Fibroblast of skin of right biceps (primary cell): ENCODE measurements at places on chromosomes 2 and 18.

GRCh38 chr2:98455494-98455976 is 10.9 kb downstream of the INPP4A start:
- no peak for DNase-seq

GRCh38 chr2:200620606-200621390 is 35.0 kb downstream of the AOX1 start:
- no peak for DNase-seq

GRCh38 chr2:4873364-4873763 is 818.8 kb upstream of the SOX11 start:
- no peak for DNase-seq

DNA sequence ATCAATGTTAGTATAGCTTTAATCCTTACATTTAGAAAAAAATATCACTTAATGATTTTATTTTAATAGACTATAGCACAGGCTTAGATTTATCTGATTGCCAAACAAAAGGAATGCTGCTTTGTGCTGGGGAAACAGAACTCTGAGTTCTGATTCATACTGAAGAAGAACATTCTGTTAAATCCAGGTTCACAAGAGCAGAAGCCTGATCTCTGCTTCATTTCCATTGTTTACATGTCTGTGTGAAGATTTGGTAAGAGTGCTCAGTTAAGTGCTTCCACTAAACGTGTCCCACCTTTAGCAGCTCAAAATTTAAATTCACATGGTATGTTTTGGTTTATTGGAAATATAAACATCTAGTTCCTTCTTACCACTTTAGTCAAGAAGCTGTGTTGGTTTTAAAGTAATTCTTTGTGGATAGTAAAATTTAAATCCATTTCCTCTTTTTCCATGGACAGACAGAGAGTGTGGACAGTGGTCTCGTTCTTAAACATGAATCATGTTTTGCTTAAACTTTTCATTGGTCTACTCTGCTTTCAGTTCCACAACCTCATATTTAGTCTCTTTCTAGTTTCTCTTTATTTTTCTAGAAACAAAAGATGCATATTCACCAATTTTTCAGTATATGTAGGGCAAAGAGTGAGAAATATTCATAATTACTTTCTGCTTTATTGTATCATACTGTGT is 59.1 kb downstream of the NYAP2 start:
- DNase-seq = no peak

- no peak for DNase-seq
Measured at GRCh38 chr2:149331023-149331400, 625 bp downstream of the LYPD6 start.

DNA sequence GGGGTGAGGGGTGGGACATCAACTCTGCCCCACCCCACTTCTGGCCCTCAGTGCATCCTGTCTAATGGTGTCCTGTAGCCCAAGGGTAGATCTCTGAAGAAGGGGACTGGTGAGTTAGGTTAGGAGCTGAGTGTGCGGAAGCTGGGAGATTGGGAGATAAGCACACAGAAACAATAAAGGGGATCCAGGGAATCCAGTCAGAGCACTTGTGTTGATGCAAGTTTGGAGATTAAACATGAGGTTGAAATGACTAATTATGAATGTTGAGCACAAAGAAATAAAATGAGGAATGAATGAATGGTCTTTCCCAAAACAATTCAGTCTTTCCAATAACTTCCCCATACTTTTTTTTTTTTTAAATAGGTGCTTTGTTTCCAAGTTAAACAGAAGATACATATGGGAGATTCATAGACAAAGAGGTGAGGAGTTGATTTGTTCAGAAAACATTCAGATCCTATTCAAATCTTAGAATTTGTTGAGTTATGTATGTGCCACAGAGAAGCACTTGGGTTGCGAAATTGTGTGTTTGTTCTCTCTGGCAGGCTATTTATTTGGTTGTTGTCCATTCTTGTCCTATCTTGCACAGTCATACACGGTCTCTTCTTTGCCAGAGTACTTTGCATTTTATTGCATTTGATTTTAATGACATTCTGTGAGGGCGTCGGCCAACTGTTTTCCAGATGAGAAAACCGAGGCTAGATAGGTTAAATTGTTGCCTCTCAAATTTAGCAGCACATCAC is 31.6 kb upstream of the NABP1 start:
- DNase-seq = no peak

GRCh38 chr2:2561346-2562095 is 230.4 kb upstream of the MYT1L start:
- DNase-seq = no peak

- peak; percentile 100 for DNase-seq
Measured at GRCh38 chr2:238864207-238865014, 16.5 kb downstream of the TWIST2 start.

- no peak for DNase-seq
Measured at GRCh38 chr2:163269374-163270021, 430.9 kb upstream of the KCNH7 start.

GRCh38 chr2:65979446-65979845 is 455.5 kb upstream of the MEIS1 start:
- no peak for DNase-seq

DNA sequence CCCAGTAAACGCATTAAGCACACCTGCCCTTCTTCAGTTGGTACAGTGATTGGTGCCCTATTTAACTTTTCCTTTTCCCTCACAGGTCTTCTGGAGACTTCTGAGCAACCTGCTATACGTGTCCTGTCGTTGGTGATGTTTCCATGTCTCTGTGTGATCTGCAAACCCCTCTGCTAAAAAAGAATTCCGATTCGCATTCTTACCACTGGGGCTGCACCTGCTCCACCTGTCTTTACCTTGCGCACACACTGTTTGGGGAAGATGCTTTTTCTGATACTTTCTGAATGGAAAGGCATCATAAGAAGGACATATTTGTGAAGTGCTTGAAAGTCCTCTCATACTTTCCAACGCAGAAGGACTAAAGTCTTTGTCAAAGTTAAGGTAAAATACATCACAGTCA is 323.9 kb upstream of the SOX11 start:
- no peak for DNase-seq

- peak; percentile 64 for DNase-seq
Measured at GRCh38 chr2:229339618-229340017, 68.5 kb upstream of the PID1 start.

- peak; percentile 68 for DNase-seq
Measured at GRCh38 chr18:49898421-49898820, 85.1 kb upstream of the ACAA2 start.

GRCh38 chr18:36831139-36831538 is 2.2 kb downstream of the KIAA1328 start:
- peak; percentile 27 for DNase-seq

GRCh38 chr2:1476617-1477195 is 63.4 kb downstream of the TPO start:
- no peak for DNase-seq

DNA sequence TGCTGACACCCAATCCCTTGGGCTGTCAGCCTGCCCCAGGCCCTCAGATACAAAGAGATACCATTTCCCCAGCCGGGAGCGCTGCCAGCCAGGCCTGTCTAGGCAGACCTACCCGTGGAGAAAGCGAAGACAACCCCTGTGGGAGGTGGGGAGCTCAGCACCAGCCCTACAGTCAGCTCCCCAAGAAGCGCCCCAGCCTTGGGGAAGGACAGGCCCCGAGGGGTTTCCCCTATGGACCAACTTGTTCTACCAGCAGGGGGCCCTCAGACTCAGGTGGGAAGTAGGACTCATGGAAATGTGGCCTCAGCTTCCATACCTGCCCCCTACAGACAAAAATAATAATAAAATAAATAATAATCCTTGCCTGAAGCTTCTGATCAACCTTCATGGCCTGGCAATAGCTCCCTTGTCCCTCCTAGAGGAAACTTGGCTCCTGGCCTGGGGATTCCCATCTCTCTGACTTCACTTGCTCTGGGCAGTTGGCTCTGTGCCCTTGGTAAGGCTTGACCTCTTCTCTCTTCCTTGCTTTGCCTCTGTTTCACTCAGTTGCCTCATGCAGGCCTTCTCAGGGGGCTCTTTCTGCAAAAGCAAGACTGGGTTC is 7.0 kb downstream of the SLC35F6 start:
- peak; percentile 57 for DNase-seq

DNA sequence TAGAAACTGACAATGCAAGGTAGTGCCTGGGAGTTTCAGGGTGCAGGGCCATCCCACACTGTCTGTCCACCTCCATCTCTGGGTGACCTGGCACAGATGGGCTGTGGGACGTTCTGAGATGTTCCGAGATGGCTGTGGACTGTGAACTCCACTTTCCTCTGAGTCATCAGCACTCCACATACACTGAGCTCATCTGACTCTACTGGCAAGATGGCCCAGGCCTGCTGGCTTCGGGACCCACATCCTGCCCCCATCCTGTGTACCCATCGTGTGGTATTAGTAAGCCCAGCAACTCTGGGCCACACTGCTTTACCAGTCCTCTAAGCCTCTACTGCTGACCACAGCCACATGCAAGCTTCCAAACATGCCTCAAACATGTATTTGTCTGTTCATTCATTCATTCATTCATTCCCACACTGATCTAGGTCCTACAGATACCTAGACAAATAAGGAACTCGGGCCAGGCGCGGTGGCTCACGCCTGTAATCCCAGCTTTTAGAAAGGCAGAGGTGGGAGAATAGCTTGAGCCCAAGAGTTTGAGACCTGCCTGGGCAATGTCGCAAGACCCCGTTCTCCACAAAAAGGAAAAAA is 124.8 kb upstream of the CXCR4 start:
- no peak for DNase-seq
